Testis (tissue), 5 donors: ENCODE measurements at places on chromosomes 12 and 14. TPM values are rescaled to one million over a fixed set of nuclear protein-coding genes. Genes with fewer than 3 reads are reported as not detected.
A peak's percentile ranks its signal among the peaks of the same experiment; 100 is the strongest.

DNA sequence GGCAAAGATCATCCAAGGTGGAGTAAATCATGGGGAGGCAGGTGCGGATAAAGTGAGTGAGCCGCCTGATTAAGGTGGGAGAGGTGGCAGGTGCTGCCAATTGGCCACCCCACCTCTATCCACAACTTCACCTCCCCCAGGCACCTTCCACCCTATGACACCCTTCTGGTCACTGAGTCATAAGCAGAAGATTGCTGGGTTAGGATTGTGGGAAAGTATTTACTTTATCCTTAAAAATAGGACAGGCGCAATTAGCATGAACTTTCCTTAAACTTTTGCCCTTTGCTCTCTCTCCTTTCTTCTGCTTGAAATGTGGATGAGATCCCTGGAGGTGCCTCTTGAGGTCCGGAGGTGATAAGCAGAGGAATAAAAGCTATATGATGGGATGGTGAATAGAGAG is 14.9 kb upstream of the BMP4 start:
- no peak for DNase-seq

DNA sequence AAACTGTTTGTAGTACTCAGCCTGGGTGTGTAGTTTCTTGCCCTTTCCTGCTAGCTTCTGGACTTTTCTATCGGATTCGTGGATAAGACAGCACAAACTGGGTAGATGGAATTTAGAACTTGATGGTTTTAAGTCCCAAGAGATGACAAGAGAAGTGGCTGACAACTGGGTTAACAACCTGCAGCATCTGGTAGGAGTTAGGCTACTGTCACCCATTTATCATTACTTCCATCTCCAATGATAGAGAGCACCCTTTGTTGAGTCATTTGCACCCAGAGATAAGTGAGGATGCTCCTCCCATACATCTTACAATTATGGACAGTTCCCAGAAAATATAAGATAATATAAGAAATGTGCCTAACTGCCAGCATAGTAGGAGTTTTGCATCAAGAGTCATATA is 50.2 kb upstream of the FLRT2 start:
- no peak for DNase-seq

DNA sequence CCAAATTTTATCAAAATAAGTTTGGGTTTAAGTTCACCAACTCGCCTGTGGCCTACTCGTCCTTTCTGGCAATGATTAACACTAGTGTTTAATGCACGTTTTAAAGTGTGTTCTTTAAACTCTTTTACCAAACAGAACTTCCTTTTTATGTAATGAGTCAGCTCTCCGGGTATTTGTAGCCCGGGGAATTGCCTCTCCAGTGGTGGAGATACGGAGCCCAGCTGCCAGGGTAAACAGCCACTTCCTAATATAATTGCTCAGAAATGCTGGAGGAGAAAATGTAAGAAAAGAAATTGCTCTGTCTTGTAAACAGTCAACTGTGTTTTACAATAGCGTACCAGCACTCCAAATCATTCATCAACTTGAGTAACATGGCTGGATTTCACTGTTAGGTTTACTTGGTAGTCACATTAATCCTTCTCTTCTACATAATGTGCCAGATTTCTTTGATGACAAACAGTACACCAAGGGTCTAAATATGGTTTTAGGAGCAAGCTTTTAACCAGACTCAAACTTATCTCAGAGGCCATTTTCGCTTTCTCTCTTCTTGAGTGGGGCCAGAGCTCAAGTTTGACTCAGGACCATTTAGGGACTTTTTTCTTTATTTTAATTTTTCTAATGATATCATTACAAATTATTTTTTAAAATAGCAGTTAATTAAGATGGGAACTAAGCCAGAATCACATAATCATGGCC is 101.2 kb upstream of the SLC38A2 start:
- peak; percentile 59 for DNase-seq

DNA sequence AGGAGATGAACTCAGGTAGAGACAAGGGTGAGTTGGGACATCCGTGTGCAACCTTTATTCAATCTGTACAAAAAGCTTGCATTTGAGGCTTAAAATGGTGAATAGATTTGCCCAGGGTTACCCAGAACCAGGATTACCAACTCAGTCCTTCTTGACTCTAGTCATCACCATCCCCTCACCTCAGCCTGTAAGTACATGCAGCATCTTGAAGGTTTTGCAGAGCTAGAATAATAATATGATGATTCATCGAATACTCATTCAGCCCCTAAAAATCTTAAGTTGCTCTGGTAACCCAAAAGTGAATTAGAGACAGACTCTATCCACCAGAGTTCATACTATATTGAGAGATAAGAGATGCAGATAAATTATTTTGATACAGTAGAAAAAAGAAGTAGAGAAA is 90.3 kb downstream of the NKX2-1 start:
- no peak for DNase-seq

GRCh38 chr12:120540445-120540844 is 6.3 kb downstream of the RNF10 start:
- DNase-seq = no peak

DNA sequence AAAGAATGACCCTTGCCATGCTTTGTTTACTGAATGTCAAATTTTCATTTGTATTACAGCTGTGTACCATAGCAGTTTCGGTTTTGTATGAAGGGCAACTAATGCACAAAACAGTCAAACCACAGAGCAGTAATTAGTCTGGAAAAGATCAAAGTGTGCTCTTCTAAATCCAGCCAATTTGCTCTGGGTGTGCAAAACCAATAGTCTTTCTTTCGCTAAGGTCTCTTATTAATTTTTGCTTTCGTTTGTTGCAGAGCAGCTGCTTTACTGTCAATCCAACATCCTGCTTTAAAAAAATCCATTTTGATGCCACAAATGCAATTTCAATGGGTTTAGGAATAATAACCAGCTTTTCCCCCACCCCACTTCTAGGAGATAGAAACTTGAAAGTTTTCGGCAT is 114.2 kb downstream of the BRMS1L start:
- no peak for DNase-seq

GRCh38 chr12:52865090-52865944 is 16.5 kb upstream of the KRT78 start:
- peak; percentile 77 for DNase-seq

DNA sequence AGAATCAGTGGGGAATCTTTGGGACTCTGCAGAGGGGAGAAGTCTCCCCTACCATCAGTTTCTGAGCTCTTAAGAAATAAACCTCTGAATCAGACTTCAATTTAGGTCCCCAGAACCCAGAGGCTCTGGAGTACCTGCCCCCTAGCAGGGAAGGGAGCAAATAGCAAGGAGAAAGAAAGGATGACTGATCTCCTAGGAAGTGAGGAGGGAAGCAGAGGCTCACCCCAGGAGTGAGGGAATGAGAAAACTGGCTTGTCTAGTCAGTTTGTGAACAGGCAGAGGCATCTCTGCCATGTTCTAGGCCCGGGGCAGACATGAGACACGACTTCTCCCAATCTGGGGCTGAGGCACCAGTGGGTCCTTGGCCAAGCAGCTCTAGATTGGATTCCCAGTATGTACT is 24.3 kb upstream of the SMUG1 start:
- DNase-seq = no peak

GRCh38 chr14:76710056-76711010 is 50.9 kb upstream of the VASH1 start:
- DNase-seq = peak; percentile 54

DNA sequence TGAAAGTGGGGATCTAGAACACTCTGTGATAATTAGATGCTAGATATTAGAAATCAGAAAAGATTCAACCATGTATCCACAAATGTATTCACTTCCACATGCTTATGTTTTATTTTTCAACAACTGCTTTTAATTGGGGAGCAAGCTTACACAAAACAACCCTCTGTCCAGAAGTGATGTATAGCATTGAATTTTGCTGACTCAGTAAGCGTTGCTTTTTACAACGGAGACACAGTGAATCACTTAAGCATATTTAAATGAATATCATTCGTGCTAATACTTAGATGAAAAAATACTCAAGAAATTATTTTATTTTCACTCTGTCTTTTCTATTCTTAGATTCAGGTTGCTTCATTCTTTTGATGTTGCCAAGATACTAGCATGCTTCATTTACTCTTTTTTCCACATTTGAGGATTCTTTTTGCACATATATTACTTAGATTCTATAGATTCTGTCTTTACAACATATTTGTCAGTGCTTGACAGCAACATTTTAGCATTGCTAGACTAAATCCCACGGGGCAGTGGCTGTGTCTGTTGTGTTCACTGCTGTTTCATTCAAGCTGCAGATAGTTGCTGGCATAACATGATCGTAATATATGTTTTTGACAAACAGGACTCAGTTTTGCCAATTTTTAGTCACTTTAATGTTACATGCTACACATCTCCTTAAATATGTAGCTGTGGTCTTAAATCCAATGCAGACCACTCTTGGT is 1714.4 kb upstream of the SEL1L start:
- no peak for DNase-seq

DNA sequence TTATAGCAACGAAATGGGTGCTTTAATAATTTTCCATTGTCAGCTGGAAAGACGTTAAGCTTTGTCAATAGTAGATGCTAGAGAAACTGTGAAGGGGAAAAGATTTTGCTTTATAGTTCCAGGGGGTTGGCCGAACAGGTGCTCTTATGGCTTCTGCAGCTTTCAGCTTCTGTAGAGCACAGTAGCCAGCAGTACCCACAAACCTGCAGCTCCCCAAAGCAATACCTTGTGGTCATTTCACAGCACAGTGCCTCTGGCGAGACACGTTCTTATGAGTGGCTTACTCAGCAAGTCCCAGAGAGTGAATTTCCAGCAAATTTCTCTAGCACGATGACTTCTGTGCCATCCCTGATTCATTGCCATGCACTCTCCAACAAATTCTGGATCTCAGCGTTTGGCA is 416.3 kb upstream of the ATP2B1 start:
- no peak for DNase-seq

DNA sequence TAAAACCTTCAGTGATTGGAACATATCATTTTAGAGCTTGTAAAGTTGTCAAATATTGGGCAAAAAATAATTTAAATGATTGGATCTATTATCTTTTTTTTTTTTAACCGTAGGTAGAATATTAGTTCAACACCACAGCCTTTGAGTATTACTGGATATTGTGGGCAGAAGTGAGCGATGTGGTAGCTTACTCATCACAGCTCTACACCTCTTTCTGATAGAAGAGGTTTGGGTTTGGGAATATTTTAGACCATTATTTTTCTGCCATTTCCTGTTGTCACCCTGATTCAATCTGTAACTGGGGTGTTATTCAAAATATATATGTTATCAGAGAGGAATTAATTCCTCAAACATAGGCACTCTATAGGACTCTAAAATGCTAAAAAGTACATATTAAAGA is 34.8 kb upstream of the SLC38A2 start:
- DNase-seq = no peak

- peak; percentile 33 for DNase-seq
Measured at GRCh38 chr12:108214486-108214885, 85.4 kb downstream of the WSCD2 start.

DNA sequence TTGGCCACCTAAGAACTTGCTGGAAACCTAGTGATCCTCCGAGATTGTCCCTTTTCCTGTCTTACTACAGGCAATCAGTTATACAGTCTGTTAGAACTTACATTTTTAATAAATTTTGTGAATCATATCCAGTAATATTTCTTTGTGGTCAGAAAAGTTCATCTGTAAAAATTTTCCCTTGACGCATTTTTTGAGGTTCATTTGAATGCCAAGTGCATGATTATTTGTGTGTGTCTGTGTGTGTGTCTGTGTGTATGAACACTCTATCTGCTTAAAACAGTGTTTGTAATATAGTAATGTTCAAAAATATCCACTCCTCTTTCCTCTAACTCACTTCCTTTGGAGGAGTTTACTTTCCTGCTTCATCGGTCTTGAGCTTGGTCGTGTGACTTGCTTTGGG is 468.7 kb upstream of the FLRT2 start:
- no peak for DNase-seq

DNA sequence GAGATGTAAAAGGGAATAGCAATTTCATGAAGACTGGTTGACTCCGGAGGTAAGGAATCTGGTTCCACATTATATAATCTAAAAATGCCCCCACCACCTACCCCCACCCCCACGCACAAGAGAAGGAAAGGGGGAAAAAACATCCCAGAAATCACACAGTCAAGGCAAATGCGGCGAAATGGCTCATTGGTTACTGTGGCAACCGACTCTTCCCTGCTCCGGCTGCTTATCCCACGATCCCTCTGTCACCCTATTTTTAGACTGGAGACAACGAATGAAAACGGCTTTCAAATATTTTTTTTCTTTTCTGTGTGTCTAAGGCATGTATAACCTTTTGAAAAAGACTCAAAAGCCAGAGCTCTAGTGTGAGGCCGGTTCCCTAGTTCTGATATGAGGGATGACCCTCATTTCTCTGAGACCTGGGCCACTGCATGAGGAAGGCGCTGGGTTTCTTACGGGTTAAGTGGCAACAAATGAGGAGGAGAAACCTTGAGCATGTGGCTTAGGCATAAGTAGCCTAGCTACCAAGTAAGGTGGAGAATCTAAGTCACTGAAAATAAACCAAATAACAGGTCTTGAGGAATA is 148.3 kb upstream of the GRIN2B start:
- no peak for DNase-seq

- no peak for DNase-seq
Measured at GRCh38 chr12:116600959-116601918, 42.1 kb downstream of the MAP1LC3B2 start.

DNA sequence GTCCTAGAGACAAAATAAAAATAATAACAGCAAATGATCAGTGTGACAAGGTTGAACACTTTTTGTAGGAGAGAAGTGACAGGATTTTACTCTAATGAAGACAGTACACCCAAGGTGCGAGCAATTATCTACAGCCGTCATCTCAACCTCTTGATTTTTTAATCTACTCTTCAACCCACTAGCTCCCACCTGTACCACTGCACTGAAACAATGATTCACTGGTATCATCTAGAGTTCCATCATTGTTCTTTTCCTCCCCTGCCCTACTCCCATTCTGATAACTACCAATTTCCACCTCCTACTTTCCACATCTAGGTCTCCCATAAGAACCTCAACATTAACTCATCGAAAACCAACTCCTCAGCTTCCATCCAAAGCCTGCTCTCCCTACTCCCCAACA is 99.8 kb downstream of the PPP2R5E start:
- DNase-seq = no peak

- no peak for DNase-seq
Measured at GRCh38 chr12:127178463-127178862, 1088.5 kb upstream of the TMEM132C start.

GRCh38 chr12:48999371-49000131 is at the start of gene DDN:
Gene DDN, minus strand, starts transcription at chr12:48999375. Its CDS starts 88 bp downstream, at chr12:48999287.
- DNase-seq = no peak

- DNase-seq = no peak
Measured at GRCh38 chr12:53624458-53624857, 1.7 kb downstream of the ATF7 start.

Gene GALNT9
- 1.3 TPM for total RNA-seq

Gene TAS2R43
- 0.87 TPM for total RNA-seq

Gene CACNA2D4
- 18.3 TPM for total RNA-seq

Gene HOXC10
- total RNA-seq = 2.6 TPM

Gene ABCC9
- total RNA-seq = 2.3 TPM

Gene LRTM2
- total RNA-seq = 0.43 TPM

Gene TOMM20L
- total RNA-seq = 9.8 TPM

Gene SYNDIG1L
- 0.25 TPM for total RNA-seq

Gene HRK
- total RNA-seq = 2.5 TPM

Gene EPYC
- not detected for total RNA-seq

Gene TSHR
- not detected for total RNA-seq

Gene OLR1
- total RNA-seq = 0.87 TPM

Gene SMCO2
- total RNA-seq = 4.6 TPM

Gene CYP27B1
- 30.2 TPM for total RNA-seq

Gene CMKLR1
- total RNA-seq = 4.8 TPM

Gene PLEKHG7
- 0.31 TPM for total RNA-seq

Gene SOX5
- total RNA-seq = 26.0 TPM

Gene TRMT61A
- total RNA-seq = 29.8 TPM
